ENCODE measurements at places on chromosomes 7 and 10. TPM values are rescaled to one million over a fixed set of nuclear protein-coding genes. Genes with fewer than 3 reads are reported as not detected.

The SPDYE2 gene
- total RNA-seq: 0.16 TPM

DNA sequence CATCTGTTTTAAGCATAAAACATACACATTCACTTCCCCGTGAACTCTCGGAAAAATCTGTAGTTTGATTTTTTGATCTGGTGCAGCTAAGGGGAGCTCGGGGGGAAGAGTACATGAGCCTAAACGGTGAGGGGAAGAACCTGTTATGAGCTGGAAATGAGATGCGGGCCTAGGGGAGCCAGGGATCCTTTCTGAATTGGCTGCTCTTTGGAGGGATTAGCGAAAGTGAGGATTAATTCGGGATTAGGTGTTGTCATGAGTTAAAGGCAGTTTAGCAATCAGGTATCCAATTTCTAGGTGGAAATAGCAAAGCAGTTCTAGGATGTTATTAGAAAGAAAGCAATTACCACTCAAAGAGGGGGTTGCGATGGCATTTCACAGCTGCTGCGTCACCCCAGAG is 51.1 kb upstream of the ADARB2 start:
- DNase-seq: no peak

DNA sequence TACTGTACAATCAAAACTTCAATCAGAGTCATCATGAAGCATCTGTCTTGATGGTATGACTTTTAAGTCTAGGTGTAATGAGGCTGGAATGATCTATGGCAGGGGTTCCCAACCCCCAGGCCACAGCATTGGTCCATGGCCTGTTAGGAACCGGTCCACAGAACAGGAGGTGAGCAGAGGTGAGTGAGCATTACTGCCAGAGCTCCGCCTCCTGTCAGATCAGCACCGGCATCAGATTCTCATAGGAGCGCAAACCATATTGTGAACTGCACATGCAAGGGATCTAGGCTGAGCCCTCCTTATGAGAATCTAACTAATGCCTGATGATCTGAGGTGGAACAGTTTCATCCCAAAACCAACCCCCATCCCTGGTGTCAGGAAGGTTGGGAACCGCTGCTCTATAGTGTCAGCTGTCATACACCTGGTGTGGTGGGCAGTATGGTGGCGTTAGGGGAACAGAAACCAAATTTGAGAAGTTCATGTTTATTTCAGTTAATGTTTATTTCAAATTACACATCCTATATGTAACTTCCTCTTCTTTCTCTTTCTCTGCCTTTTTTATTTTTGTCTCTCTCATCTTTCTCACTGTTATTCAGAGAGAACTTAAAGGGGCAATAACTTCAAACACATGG is 432.6 kb downstream of the TNS3 start:
- DNase-seq: no peak

GRCh38 chr10:131048606-131049005 is 262.9 kb downstream of the TCERG1L start:
- no peak for DNase-seq
